ENCODE measurements at places on chromosomes 7 and 10.

DNA sequence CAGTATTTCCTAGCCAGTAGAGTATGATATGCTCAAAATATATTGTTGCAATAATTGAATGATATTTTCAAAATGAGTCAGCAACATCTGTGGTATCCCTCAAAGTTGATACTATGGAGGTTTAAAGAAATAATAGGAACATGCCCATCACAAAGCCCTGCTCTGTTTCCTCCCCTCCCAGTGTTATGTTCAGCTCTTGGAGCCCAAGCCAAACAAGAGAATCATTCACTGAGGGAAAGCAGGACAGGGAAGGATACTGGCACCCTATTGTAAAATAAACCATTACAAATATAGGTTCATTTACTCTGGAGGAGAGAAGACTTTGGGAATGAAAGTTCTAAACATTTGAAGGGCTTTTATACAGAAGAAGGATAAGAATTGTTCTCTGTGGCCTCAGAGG is 37.6 kb downstream of the SORCS3 start:
- no peak for DNase-seq

DNA sequence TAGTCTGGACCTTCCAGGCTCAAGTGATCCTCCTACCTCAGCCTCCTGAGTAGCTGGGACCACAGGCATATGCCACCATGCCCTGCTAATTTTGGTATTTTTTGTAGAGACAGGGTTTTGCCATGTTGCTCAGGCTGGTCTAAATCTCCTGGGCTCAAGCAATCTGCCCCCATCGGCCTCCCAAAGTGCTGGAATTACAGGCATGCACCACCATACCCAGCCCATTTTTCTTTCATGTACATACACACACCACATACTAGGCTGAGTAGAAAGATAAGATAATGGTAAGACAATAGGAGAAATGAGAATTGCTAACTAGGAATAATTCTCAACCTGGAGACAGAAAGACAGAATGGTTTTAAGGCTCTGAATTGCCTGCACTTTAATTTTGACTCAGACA is 83.8 kb downstream of the CPEB3 start:
- no peak for DNase-seq

GRCh38 chr7:500521-501420 is 18.9 kb downstream of the PDGFA start:
- no peak for DNase-seq

DNA sequence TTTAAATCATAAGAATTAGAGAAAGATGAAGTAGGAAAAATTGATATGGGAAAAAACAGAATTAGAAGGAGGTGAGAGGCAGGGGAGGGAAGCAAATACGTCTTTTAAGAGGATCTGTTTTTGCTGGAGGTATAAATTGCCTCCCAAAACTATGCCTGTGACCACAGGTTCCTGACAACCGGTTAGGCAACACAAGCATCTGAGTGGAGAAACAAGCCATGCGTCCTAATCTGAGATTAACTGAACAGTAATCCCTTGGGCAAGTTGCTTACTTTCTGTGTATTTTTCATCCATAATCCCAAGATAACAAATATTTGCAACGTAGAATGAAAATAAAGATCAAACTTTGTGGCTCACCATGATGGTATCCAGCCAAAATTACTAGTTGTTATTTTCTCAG is 149.2 kb downstream of the C1GALT1 start:
- DNase-seq: no peak

DNA sequence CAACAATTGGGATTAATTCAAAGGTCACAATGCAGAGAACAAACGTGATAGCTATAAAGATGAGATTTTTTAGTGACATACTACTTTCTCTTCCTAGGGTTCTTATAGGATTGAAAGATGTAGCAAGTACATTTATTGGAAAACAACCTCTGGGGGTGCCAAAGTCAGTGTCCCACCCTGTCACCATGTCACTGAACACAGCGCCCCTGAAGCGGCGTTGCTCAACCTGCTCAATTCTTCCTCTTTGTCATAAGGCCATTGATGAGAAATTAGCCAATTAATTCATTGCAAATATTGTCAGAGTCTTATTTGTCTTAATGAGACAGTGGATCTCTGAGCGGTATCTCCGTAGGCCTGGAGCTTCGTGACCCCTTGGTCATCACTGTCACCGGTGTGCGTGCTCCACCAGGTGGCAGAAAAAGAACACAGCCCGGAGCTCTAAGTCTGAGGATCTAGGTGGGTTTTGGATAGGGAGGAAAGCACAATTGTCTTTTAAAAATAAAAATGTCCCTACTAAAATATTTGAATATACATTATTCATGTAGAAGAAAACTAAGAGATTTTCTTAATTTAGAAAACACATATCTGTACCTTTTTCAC is 362.6 kb downstream of the PAXIP1 start:
- peak; percentile 60 for DNase-seq

- no peak for DNase-seq
Measured at GRCh38 chr7:135758531-135758932, 9.9 kb upstream of the FAM180A start.

DNA sequence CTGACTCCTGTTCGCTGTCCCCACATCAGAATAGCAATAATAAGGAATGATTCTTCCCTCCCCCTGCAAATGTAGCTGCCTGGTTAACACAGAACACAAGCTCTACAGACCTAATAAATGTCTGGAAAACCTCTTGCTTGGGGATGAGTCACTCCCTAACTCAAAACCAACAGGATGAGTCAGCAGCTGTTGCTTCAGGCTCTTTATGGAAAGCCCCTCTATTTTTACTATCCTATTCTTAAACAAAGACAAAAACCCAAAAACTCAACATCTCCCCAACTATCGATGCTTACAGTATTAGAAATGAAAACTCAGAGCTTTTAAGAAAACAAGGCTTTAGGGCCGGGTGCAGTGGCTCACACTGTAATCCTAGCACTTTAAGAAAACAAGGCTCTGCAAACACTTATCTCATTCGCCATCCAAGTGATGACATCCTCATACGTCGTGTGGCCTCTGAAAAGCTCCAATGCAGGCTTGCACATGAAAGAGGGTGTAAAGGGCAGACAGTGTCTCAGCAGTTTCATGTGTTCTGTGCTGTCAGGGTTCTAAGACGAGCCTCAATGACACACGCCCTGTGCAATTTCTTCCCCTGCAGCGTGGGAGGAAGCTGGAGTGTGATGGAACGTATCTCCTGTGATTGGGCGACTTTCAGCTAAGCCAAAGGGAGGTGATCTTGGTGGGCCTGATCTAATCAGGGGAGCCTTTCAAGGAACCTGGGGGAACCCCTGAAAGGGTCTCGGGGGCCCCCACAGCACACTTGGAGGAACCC is 70.1 kb downstream of the AMZ1 start:
- no peak for DNase-seq

- DNase-seq: no peak
Measured at GRCh38 chr7:17915796-17916195, 24.5 kb downstream of the SNX13 start.

DNA sequence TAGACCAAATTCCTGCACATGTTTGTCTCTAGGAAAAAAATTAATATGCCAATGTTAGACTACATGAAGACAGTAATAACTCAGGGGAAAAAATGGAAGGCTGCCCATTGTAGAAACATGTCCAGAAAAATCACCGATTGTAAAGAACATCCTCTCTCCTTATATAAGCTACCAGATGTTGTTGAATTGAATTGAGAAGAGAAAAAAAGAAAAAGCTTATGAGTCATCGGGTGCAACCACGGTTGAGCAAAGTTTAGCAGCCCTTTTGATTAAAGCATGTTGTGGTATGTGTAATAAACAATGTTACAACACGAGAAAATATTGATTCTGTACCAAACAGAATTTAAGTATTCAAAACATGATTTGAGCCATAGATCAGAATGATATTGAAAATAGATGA is 102.3 kb upstream of the ARHGAP21 start:
- DNase-seq: no peak

DNA sequence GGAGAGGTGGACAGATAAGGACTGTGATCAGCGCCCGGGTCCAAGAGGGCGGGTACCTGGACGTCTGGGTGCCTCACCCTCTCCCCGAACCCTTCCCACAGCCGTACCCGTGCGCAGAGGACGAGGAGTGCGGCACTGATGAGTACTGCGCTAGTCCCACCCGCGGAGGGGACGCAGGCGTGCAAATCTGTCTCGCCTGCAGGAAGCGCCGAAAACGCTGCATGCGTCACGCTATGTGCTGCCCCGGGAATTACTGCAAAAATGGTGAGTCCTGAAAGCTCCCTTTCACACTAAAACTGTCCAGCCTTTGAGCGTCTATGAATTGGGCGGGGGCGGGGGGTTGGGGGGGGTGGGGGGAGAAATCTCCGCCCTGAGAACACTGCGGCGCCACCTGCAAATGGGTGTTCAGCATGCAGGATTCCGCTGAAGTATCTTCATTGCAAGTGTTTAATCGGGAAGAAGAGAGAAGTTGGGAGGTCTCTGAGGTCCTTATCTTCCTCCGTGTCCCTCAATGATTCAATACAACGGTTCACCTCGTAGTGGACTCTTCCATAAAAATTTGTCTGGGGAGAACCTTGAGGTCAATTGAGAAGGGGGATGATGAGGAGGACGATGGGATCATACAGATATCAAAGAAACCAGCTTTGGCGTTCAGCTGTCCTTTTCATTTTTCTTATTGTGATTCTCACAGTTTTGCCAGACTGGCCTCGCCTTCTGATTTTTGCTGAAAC is 906 bp downstream of the DKK1 start:
- peak; percentile 20 for DNase-seq

- DNase-seq: peak; percentile 22
Measured at GRCh38 chr7:742791-743190, 15.7 kb upstream of the PRKAR1B start.

GRCh38 chr7:4809091-4809591 is 33.7 kb downstream of the AP5Z1 start:
- peak; percentile 89 for DNase-seq

GRCh38 chr10:69338547-69339450 is 60.5 kb downstream of the HK1 start:
- no peak for DNase-seq

Measured in posterior cingulate gyrus (tissue), 11 donors.